ENCODE measurements at places on chromosomes 12 and 14.

DNA sequence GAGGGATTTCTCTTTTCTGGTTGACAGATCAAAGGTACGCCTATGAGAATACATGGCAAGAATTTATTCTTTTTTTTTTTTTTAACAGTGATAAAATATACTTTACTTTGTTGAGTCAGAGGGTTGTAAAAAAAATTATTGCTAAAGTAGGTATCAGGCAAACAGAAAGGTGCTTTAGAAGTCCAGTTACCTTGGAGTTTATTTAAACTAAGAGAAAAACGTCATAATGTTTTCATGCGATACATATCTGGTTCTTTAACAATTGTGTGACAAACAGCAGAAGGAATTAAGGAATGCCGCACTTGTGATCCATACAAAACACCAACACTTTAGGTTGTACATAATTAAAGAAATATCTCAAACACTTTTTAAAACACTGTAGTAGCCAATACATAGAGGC is 94.2 kb downstream of the BORCS5 start:
- no peak for DNase-seq

DNA sequence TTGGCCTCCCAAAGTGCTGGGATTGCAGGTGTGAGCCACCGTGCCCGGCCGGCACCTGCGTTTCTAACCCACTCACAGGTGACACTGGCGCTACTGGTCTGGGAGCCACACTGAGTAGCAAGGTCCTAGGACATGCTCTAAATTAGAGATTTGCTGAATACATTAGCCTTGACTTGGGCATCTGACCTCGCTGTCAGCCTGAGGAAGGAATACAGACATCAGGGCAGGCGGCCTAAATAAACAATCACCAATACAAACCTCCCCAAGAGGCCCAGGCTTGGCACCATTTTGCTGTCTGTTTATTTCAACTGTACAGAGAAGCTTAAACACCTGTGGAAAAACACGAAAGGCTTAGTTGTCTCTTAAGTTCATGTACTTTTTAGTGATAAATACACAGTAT is 27.5 kb downstream of the P2RX4 start:
- no peak for DNase-seq

DNA sequence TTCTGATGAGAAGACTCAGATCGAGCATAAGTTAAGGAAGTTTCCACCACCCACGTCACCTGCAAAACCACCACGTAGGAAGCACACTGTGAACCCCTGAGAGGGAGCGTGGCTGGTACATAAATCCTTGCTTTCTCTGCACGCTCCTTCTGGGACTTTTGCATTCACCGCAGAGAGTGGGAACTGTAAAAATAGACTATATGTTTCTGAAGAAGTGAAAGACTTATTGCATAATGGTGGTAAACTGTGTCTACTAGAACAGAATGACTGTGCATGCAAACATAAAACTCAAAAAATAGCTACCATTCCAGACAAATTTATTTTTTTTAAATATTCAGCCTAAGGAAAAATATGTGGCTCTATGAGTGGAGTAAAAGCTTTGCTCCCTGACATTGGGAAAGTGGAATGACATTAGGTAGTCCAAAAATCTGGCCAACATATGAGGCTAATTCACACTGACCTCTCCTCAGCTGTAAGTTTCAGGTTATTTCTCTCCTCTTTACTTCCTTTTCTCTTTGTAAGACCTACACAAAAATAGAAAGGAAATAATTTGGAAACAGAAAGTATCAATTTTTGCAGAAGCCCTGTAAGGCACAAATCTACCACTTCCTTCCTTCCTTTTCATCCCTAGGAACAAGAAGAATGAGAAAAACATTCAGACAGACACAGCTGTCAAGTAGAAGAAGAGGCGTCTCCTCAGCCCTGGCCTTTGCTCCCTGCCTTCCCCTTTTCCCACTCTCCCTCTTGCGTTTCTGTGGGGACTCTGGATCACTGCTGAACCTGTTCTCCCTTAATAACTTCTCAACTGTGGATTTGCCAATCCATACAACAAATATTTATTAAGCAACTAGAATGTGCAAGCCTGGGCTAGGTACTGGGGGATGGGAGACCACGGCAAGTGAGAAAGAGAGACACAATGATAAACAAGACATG is 264.3 kb upstream of the FOXN3 start:
- DNase-seq = peak; percentile 61

DNA sequence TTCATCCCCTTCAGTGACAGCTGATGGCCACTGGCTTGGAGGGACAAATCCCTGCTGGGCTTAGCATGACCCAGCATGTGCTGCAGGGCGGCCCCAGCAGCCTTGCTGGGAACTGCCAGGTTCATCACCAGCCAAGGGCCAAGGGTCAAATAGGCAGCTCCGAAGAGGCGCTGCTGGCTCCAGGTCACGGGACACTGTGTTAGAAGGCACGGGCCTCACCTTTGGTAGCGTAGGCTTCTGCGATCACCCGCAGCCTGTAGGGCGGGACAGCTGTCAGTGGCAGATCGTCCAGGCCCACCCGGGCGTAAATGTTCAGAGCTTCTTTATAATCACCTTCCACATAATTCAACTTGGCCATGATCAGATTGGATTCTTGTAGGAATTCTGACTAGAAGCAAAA is 35.7 kb downstream of the TTC7B start:
- DNase-seq = no peak

- no peak for DNase-seq
Measured at GRCh38 chr12:105696-106095, 39.1 kb downstream of the IQSEC3 start.

GRCh38 chr14:44963044-44963528 is 1.1 kb downstream of the TOGARAM1 start:
- DNase-seq = no peak
